ENCODE measurements at places on chromosomes 5 and 9. TPM values are rescaled to one million over a fixed set of nuclear protein-coding genes. Genes with fewer than 3 reads are reported as not detected.

- DNase-seq: no peak
Measured at GRCh38 chr9:115951977-115952376, 201.6 kb upstream of the PAPPA start.

- no peak for DNase-seq
Measured at GRCh38 chr5:152137063-152137462, 212.4 kb upstream of the GLRA1 start.

GRCh38 chr5:57429513-57430120 lies 53.0 kb downstream of the ACTBL2 start:
- no peak for DNase-seq

- DNase-seq: no peak
Measured at GRCh38 chr5:9601055-9601739, 29.0 kb downstream of the TAS2R1 start.

DNA sequence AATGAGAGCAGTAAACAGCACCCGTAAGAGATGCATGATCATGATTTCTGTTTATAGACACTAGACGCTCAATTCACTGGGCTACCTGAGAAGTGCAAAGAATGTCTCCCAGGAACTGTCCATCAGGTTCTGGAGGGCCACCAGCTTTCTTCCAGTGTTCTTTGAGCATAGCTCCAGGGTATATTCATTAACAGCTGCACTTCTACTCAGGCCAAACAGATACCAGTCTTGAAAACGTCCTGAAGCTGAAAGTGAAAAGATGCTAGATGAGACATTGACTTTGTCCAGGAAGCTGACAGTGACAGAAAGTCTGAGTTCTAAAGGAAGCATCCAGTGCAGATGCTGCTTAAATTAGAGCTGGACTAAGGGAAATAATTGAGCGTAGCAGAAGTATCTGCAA lies 488.7 kb upstream of the TYRP1 start:
- no peak for DNase-seq

The PDZD2 gene
- total RNA-seq: 2.4 TPM

The RANBP17 gene
- 32.8 TPM for total RNA-seq

All from progenitor cell of endocrine pancreas (in vitro differentiated cells).